ENCODE measurements at places on chromosomes 1 and 21. TPM values are rescaled to one million over a fixed set of nuclear protein-coding genes. Genes with fewer than 3 reads are reported as not detected.

Gene ZBTB48
- total RNA-seq: 9.5 TPM

Gene MCOLN2
- total RNA-seq: not detected

Gene GPR25
- not detected for total RNA-seq

Gene FBLIM1
- total RNA-seq: 136 TPM

Gene CDC20
- total RNA-seq: 53.7 TPM

Gene NUDT4B
- 11.9 TPM for total RNA-seq

Gene SYT2
- total RNA-seq: not detected
